NCI-H187 (cell line): ENCODE measurements at places on chromosomes 2 and 18.

- no peak for DNase-seq
These were observed 157.4 kb upstream of the TWIST2 start for GRCh38 chr2:238690511-238690910.

- no peak for DNase-seq
These were observed 21.8 kb downstream of the FZD5 start for GRCh38 chr2:207747653-207748560.

- no peak for DNase-seq
These were observed 86.4 kb upstream of the B3GNT2 start for GRCh38 chr2:62109554-62109953.

GRCh38 chr2:102025016-102025501, 33.3 kb downstream of the IL1R2 start:
- DNase-seq = no peak

- peak; percentile 98 for DNase-seq
These were observed 765 bp upstream of the ID2 start for GRCh38 chr2:8680822-8681760.

DNA sequence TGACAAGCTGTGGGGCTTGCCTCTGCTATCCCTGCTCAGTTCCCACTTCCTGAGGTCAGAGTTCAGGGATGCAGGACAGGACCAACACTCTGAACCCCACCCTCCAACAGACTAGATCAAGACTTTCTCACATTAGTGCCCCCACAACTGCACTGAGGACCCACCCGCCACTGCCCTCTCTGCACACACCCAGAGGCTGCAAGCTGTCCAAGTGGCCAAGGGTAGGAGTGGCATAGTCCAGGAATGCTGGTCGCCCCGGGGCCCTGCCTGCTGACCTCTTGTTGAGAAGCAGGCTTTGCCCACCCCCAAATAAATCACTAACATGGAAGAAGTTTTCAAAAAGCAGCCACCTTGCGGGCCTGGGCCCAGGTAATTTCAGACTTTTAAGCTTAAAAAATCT, 5.5 kb upstream of the KIF1A start:
- DNase-seq = no peak

GRCh38 chr18:64994370-64994769, 756.4 kb upstream of the CDH7 start:
- DNase-seq = no peak

- no peak for DNase-seq
These were observed 4.4 kb upstream of the SAG start for GRCh38 chr2:233303252-233303651.

DNA sequence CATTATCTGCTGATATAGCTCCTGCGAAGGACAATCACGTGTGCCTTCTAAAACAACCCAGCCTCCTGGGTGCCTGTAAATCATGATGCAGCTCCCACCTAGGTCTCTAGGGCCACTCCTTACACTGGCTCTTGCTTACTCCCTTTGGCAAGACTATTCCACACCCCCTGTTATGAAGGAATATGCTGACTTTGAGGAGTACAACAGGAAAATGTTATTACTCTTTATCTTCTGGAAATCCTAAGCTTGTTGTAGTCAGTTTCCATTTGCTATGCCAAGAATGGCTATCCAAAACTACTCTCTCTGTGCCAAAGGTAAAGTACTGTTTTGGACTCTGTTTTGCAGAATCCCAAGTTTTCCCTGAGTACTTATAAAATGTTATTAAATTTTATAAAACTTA, 7.7 kb downstream of the SGO2 start:
- no peak for DNase-seq

DNA sequence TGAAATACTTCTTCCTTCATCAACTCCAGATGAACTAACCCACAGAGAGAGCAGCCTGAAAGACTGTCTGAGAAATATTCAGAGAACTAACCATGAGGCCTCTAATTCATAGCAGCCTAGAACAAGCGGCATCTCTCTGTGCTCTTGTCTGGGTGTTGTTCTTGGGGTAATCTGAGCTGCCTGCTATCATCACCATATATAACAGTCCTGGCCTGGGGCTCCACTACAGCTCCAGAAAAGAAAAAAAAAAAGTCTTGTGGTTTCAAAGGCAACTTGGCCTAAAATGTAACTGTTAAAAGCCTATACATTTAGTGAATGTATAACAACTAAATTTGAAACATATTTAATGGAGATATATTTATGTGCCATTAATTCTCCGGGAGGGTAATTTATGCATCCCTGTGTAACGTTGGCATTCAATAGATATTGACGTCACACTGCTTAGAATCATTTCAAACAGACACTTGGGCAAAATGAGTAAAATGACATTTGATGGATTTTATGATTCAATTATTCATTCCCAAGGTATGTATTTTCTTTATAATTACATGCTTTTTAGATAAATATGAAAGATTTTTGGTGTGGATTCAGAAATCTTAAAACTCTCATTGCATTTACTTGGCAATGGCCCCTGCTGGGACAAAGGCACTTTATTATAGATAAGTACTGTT, 294.3 kb downstream of the HRH4 start:
- DNase-seq = no peak

DNA sequence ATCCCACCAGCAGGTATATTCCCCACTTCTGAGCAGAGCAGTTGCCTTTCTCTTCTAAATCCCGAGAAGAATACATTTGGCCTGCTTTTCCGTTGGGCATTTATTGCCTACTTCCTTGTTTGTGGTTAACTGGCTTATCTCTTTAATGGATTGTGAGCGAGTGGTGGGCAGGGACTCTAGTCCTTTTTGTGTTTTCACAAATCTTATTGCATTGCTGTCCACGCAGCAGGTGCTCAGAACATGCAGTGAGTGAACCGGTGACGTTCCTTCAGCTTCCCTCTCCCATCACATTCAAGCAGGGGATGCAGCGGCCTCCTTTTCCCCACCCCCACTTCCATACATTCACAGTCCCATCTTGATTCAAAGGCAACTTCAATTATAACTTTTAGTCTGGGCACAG, 28.9 kb upstream of the GAREM2 start:
- DNase-seq = no peak

DNA sequence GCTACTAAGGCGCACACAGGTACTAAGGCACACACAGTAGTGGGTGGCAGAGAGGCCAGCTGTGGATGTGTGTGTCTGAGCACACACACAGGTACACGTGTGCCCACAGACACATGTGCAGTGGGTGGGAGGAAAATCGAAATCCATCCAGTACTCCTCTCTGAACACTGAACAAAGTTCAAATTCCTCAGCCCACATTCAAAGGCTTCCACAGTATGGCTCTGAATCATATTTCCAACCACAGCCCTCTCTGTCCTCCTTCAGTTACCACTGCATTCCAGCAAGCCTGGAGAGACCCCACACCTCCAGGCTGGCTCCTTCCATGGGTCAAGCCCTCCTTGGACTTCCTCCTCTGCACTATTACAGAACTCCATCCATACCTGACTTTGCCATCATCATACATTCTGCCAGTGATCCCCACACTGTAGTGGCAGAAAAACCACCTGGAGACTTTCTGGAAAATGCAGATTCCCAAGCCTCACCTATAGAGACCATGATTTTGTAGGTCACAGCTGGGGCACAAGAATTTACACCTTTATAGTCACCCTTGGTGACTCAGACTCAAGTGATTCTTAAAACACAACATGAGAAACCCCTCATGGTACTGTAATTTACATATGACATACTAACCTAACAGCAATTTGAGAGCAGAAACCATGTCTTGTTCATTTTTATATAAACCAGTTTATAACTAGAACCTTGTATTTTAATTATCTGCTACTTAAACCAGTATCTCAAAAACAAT, 31.4 kb downstream of the EPG5 start:
- DNase-seq = no peak

DNA sequence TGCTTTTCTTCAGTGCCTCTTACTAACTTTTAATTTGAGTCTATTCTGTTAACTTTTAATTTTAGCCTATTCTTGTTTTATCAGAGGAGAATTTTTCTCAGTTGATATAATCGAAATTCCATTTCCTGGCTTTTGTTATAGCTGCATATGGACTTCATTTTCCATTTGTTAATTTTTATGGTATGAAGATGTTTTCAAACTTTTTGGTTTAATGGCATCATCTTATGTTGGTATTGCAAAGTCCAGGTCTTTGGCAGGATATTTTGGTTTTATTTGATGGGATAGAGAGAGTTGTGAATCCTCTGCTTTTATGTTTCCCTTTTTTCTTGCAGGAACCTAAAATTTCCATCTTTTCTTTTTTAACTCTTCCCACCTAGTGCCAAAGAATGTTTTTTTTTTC, 70.9 kb upstream of the RAPGEF4 start:
- no peak for DNase-seq
